Epithelial cell of proximal tubule (primary cell): ENCODE measurements at places on chromosomes 5 and 9.

DNA sequence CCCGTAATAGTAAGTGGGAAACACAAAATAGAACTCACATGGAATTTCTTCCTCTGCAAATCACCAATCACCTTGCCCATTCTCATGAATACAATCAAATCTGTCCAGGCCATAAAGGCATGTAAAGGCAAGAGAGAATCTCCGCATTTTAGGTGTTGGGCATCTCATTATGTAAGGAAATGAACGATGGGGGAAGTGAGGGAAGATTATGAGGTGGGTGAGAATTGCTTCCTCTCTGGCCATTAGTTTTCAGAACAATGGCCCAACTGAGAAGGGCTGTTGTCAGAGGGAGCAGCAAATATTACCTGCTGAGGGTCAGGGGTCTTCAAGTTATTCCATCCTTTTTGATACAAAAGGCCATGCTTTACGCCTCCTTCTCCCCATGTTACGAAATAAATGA lies 455.1 kb downstream of the ARHGEF28 start:
- no peak for DNase-seq

DNA sequence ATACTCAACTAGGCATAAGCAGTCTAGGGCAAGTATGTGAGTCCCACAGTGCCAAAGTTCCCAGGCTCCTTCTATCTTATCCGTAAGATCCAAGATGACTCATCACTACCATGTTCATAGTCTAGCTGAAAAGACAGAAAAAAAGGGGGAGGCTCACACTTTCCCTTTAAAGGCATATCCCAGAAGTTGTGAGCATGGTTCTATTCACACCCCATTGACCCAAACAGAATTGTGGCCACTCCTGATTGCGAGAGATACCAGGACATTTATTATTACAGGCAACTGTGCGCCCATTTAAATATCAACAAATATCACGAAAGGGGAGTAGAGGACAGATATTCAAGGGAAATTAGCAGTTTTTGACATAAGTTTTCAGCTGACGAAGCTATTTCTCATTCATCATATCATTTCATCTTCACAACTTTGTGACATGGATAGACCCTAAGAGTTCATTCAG lies 8.1 kb upstream of the PFDN1 start:
- peak; percentile 82 for DNase-seq

- no peak for DNase-seq
Measured at GRCh38 chr5:66273121-66273520, 129.0 kb downstream of the SREK1 start.

DNA sequence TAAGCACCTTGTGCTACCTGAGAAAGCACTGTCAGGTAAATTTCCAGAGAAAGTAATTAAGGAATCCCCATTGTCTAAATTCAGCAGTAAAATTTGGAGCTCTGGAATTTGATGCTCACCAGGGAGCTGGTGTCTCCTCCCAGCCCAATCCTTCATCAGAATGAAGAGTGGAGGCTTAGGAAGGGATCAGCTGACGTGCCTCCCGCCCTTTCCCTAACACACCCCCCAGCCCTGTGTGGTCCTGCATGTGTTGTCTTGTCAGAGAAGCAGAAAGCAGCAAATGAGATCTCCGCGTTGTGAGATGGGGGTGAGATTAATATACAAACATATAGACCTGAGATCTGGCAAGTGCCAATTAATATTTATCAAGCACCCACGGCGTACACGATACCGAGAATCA lies 26.9 kb upstream of the BARHL1 start:
- no peak for DNase-seq

GRCh38 chr5:135039271-135040033 lies 5.4 kb upstream of the PITX1 start:
- DNase-seq = no peak

DNA sequence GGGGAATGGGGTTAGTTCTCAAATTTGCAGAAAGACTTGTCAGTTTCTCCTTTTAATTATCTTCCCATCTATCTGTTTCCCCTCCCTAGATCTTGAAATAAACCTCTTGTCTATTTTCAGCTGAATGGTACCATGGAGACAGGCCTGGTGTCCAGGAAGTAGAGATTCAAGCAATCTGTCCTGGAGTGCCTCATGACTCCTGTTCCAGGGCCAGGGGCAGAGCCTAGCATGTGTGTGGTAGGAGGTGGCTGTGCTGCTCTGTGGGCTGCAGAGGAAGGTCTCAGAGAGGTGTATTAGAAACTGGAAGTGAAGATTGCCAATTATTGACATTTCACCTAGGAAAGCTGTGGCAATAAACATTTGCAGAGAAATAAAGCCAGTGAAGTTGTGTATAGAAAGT lies 175.8 kb upstream of the ATP10B start:
- no peak for DNase-seq

DNA sequence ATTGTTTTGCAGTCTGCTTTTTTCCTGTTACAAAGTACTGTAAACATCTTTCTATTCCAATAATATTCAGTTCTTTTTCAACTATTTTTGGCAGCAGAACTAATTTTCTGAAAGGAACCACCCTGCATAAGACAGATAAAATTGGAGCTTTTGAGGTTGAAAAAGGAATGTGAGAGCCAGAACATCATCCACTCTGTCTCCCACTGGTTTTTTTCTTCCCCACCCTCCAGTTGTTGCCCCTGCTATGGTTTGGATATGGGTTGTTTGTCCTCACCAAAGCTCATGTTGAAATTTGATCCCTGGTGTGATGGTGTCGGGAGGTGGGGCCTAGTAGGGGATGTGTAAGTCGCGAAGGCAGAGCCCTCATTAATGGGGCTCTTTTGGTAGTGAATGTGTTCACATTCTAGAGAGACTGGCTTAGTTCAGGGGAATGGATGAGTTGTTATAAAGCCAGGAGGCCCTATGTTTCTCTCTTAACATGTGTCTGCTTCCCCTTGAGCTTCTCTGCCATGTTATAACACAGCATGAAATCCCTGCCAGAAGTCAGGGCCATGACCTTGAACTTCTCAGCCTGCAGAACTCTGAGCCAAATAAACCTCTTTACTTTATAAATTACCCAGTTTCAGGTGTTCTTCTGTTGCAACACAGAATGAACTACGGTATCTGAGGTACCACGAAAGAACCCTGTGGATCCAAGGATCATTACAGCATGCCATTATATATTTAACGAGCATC lies 34.8 kb upstream of the MAST4 start:
- DNase-seq = no peak

- DNase-seq = no peak
Measured at GRCh38 chr5:14545862-14546261, 35.7 kb upstream of the OTULINL start.

GRCh38 chr5:91142386-91142785 lies 240.7 kb downstream of the ARRDC3 start:
- DNase-seq = no peak

GRCh38 chr5:108917596-108917995 lies 169.9 kb downstream of the FER start:
- peak; percentile 7 for DNase-seq

- DNase-seq = no peak
Measured at GRCh38 chr9:35911690-35912089, 2.4 kb downstream of the SPAAR start.
